ENCODE measurements at places on chromosomes 13 and 19.

- no peak for DNase-seq
Observed at GRCh38 chr19:31439270-31439573, 90.0 kb upstream of the TSHZ3 start.

DNA sequence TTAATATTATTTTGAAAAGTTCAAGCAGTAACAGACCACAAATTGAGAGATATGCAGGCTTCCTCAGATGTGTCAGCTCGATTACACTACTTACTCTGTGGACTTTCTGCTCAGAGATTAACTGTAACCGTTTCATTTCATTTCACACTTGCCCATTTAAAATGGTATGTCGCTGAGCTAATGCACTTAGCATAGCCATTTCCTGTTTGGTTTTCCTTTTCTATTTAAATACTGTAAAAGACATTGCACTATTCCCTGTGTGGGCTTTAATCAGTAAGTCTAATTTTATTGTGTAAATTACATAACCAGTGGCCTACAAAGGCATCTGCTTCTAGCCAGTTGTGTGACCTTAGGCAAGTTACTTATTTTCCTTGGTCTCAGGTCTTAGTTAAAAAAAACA, 237.6 kb downstream of the LACC1 start:
- no peak for DNase-seq

GRCh38 chr19:29851769-29852521, 40.2 kb downstream of the CCNE1 start:
- DNase-seq: no peak

DNA sequence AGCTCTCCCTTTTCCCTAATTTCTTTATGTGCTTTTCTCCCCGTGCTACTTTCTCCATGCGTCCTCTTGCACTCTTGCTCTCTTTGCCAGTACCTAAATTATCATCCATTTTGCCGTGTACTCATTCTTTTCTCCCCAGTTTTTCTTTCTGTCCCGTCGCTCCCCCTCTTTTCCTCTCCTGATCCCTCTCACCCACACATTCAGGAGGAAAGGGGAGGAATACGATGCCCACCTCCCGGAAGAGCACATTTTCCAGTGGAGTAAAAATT, 821 bp downstream of the ZNF616 start:
- DNase-seq: no peak
